ENCODE measurements at places on chromosomes 7 and 10.

DNA sequence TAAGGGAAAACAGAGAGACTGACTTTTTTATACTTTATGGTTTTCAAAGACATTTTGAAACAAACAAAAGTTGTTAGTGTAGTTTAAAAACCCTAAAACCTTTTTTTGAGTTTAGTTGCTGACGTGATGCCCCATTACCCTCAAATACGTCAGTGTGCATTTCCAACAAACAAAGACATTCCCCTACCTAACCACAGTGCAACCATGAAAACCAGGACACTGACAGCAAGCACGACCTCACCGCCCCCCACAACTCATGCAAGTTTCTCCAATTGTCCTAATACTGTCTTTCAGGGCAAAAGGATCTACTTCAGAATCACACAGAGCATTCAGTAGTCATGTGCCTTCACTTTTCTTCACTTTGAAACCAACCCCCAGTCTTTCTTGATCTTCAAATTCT, 75.0 kb downstream of the WNT2 start:
- DNase-seq: no peak

DNA sequence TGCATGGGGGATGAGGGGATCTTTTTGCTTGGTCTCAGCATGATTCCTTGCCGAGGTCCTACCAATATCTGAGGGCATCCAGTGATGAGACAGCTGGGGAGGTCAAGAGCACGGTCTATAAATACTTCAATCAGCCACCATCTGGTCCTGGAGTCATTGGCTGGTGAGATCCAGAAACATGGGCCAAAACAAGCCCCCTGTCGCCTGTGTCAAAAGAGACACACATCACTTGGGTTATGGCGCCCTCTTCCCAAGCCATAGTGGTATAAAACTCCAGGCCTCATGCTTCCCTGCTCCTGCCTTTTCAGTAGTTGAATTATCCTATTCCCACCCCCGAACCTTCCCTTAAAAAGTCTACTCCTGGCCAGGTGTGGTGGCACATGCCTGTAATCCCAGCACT, 60.9 kb downstream of the SLC35B4 start:
- no peak for DNase-seq

DNA sequence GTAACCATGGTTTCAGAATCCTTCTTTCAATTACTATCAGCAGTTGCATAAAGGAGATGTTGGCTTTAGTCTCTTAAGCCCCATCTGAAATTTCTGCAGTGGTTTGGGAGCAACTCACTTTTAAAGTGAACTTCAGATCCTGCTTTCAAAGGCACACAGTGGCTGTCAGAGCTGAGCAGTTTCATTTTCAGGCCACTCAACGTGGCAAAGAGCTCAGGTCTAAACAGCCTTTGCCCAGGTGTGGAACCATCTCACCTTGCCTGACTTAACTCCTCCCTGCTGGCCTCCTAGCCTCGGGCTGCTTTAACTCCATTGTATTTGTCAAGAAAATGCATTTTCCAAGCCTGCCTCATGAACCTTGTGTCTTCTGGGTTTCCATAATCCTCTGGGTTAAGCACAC, 197.5 kb upstream of the KMT2E start:
- no peak for DNase-seq

GRCh38 chr10:62054408-62054807, 152.9 kb downstream of the ARID5B start:
- no peak for DNase-seq

Data from effector CD8-positive, alpha-beta T cell (primary cell).